Cortex of kidney (tissue), 1 donor: ENCODE measurements at places on chromosomes 6 and 20.

GRCh38 chr6:97674802-97675201 lies 391.8 kb upstream of the MMS22L start:
- no peak for DNase-seq

- DNase-seq, result no peak
These were observed 320 bp downstream of the GSTA4 start for GRCh38 chr6:52994839-52995088.

DNA sequence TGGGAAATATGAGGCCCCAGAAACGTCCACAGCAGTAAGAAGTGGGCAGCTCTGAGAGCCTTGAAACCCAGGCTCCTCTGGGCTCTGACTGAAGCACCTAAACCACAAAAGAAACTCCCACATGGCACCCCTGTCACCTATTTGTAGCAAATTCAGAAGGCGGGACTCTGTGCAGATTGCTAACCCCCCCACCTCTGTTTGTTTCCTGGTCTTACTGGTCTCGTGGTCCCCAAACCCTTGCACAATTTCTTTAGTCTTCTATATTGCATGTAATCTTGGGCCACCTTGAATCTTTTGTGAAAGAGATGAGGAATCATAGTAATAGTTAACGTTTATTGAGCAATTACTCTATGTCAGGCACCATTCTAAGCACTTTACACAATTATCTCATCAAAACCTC lies 154.3 kb downstream of the PREX1 start:
- no peak for DNase-seq

GRCh38 chr6:111430605-111431376 lies 52.2 kb downstream of the REV3L start:
- DNase-seq, result no peak

- no peak for DNase-seq
These were observed 5.9 kb downstream of the ULBP1 start for GRCh38 chr6:149969635-149970034.
